D341Med (cell line): ENCODE measurements at places on chromosomes 6 and 20.

DNA sequence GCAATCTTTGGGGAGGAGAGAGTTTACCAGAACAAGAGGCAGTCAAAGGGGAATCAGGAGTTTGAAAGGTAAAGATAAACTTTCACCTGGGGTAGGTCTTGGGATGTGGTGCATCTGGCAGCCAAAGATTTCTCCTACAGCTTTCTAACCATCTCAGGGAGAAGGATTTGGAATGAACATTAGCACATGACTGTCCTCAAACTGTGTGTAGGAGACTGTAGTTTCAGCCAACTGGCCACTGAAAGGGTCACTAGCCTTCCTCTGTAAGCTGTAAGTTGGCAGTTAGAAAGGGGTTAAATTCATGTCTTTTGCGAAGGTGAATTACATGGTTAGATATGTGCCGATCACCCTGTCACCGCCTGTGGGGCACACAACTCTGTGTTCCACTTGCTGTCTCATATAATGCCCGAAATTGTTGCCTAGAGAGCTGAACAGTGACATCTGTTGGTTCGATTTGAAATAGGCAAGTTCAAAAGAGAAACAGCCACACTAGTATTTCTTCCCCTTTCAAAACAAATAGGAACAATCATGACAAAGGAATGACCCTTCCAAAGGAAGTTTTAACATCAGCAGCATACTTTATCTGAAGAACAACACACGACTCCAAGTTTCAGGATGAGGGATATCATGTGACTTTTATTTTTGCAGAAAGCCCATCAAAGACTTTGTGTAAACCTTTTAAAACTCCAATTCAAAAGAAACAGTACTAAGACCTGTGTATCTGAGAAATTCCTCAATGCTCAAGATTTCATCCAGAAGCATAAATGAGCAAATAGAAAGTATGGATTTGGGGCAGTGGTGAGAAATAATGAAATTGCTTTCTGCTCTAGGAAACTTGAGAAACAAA, 1.1 kb upstream of the OPN5 start:
- peak; percentile 65 for DNase-seq

DNA sequence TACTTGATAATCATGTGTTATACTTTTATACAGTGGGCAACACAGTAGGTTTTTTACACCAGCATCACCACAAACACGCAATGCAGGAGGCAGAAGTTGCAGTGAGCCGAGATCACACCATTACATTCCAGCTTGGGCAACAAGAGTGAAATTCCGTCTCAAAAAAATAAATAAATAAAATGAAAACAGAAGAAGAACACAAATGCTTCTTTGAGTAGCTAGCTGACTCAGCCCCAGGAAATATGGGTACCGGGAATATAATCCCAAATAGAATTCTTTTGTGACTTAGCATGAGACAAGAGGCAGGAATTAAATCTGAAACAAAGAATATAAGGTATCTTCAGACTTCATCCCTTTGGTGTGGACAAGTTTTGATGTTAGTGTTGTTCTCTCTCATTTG, 164.2 kb upstream of the ATXN1 start:
- no peak for DNase-seq

GRCh38 chr6:87210979-87211378, 55.6 kb downstream of the ZNF292 start:
- no peak for DNase-seq

GRCh38 chr20:45189067-45189609, 14.4 kb downstream of the PI3 start:
- DNase-seq = no peak

DNA sequence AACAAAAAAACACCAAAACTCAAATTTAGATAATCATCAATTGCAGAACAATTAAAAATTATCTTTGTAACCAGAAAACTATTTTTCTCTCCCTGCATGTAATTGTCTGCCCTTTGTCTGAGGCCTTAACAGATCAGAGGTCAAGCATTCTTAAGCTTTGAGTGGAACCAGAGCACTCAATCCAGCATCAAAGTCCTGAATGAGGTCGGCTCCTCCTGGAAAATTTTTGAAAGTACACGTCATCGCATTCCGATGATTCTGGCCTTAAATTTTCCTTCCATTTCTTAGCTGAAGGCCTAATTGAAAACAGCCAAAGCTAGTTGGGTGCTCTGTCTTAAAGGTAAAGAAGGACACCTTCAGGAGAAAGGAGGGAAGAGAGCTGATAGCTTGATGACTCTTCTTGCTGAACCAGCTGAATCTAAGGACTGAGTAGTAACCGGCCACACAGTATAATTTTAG, 510.2 kb upstream of the SULF2 start:
- no peak for DNase-seq

- no peak for DNase-seq
Observed at GRCh38 chr6:36774331-36774730, 64.9 kb downstream of the CPNE5 start.

DNA sequence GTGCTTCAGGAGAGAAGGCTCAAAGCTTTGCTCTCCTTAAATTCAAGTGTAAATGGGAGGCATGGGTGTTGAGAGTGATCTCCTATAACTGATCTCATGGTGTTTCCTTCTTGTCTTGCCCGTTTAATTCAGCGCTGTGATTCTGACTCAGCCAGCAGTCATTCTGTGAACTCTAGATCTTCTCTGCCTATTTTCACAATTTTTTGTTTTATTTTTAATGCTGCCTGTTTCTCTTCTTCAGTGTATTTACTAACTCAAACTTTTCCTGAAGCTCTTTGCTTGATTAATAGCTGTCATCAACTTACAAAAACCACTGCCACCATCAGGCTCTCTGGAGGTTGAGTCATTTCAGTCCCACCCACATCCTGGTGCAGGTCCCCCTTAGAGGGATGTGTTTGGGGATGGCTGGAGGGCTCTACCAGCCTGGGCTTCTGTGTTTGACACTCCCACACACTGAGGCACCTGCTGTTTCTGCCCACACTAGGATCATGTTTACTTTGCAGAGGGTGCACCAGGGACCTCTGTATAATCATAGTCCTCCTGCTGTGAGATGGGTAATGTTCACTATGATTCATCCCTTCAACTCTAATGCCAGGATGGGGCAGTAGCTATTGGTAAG, 94.0 kb downstream of the SHLD1 start:
- no peak for DNase-seq

DNA sequence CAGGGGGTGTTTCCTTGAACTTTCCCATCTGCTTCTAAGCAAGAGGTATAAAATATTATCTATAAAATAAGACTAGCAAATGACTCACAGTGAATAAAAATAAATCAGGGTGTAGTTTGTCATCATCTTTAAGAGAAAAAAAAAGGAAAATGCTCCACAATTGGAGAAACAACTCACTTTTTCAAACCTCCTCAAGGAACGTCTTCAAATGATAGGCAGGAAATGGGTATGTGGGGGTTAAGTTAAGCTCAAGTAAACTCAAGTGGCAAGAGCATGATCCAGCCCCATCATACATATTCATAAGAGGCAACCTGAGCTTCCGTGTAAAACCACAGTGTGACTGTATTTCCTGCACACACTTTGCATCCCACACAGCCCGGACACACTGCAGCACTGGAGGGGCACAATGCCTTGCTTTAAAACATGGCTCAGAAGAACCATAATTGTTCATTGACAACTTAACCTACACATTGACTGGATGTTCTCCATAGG, 58.5 kb upstream of the CEP85L start:
- DNase-seq = no peak

DNA sequence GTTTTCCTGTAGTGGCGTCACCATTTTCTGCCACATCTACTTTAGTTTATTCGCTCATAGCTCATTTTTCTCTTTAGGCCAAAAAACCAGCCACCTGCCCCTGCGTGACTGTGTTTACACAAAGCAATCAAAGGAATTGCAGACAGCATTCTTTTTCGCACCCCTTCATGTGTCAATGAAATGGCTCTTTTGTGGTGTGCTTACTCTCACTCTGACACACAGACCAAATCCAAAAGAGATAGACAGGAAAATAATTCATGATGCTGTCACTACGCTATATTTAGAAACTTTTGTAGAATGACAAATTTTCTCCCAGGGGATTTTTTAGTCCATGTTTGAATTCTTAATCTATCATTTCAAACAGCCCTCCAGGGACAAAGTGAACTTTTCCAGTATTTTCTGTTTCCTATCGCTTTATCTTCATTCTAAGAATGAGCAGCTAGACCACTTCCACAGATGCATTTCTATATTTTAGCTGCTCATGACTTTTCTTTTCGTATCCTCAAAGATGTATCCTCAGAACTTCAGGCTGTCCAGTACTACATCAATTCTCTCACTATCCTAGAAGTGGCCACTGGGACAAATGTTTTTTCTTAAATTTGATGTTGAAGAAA, 37.9 kb upstream of the KHDRBS2 start:
- DNase-seq = no peak

DNA sequence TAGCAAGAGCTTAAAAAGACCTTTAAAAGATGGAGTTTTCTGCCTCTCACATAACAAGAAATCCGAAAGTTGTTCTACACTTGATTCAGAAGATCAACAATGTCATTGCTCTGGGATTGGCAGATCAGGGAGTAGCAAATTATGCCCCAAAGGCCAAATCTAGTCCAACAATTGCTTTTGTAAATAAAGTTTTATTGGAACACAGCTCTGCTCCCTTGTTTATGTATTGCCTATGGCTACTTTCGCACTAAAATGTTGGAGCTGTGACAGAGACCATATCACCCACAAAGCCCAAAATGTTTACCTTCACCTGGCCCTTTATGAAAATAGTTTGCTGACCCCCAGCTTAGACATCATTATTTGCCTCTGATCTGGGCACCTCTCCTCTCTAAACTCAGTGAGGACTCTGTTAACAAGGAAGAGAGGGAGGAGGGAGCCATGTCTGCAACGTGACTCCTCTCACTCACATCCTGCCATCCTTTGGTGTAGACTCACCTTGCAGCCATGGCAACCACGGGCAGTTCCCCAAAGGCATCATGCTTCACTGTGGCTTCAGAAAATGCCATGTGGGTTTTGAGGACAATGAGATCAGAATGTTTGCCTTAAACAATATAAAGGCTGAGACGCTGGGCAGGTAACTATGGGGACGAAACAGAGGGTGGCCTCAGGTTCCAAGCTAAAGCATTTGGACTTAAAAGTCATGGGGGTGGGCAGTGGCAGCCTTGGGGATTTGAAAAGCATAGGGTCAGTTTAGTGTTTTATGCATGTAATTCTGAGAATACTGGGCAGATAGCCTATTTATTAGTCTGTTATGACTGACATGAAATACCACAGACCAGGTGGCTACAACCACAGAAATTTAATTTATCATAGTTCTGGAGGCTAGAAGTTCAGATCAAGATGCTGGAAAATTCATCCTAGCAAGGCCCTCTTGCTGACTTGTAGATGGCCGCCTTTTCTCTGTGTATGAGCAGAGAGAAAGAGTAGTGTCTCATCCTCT, 149.7 kb upstream of the TNFAIP3 start:
- DNase-seq = no peak

DNA sequence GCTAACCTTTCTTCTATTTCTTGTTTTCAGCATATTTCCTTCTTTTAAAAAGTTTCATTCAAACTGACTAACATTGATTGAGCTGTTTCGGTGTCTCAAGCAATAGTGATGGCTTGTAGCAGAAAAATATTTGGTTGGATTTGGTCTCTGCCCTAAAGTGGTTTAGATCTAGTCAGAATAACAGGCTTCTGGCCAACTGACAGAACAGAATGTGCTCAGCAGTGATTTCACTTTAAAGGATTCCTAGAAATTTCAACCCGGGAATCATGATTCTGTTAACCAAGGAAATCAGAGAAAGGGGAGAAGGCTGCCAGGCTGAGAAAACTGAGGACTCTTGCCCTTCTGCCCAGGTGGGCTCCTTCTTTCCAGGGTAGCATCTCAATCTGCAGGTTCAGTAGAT, 16.6 kb upstream of the GSTA1 start:
- no peak for DNase-seq

- no peak for DNase-seq
Observed at GRCh38 chr6:15183979-15184378, 61.9 kb upstream of the JARID2 start.

DNA sequence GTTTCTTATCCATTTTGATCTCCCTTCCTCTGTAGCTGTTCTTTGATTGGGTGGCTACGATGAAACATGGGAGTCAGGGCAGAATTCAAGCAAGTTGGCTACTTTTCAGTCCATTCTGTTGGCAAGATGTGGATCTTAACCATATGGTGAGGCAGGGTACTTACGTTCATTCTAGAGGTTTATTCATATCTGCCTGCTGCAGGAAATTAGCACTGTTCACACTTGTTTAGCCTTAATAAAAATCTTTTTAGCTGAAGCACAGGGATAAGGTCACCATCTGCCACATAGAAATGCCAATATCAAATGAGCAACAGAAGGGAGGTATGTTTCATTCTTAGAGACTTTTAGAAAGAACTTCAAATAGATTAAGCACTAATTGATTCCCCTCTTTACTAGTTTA, 83.9 kb downstream of the GRIK2 start:
- peak; percentile 40 for DNase-seq

GRCh38 chr20:18019068-18019467, 38.6 kb downstream of the OVOL2 start:
- peak; percentile 46 for DNase-seq
